Activated CD4-positive, alpha-beta T cell treated with anti-CD3 and anti-CD28 coated beads for 36 hours (primary cell): ENCODE measurements at places on chromosomes 11 and 22. TPM values are rescaled to one million over a fixed set of nuclear protein-coding genes. Genes with fewer than 3 reads are reported as not detected.

GRCh38 chr11:69089258-69089657, 40.5 kb downstream of the TPCN2 start:
- DNase-seq: no peak

- DNase-seq: no peak
Measured at GRCh38 chr22:50131894-50132293, 38.6 kb upstream of the PANX2 start.

DNA sequence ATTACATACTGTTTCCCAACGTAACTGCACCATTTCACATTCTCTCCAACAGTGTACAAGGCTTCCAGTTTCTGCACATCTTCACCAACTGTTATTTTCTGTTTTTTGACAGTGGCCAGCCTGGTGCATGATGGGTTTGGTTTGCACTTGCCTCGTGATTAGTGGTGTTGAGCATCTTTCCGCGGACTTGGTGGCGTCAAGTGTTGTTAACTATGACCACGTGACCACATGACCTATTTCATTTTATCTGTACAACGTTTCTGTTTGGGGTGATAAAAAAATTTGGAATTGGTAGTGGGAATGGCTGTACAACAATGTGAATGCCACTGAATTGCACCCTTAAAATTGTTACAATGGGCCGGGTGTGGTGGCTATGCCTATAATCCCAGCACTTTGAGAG, 2.5 kb upstream of the YPEL1 start:
- DNase-seq: no peak

DNA sequence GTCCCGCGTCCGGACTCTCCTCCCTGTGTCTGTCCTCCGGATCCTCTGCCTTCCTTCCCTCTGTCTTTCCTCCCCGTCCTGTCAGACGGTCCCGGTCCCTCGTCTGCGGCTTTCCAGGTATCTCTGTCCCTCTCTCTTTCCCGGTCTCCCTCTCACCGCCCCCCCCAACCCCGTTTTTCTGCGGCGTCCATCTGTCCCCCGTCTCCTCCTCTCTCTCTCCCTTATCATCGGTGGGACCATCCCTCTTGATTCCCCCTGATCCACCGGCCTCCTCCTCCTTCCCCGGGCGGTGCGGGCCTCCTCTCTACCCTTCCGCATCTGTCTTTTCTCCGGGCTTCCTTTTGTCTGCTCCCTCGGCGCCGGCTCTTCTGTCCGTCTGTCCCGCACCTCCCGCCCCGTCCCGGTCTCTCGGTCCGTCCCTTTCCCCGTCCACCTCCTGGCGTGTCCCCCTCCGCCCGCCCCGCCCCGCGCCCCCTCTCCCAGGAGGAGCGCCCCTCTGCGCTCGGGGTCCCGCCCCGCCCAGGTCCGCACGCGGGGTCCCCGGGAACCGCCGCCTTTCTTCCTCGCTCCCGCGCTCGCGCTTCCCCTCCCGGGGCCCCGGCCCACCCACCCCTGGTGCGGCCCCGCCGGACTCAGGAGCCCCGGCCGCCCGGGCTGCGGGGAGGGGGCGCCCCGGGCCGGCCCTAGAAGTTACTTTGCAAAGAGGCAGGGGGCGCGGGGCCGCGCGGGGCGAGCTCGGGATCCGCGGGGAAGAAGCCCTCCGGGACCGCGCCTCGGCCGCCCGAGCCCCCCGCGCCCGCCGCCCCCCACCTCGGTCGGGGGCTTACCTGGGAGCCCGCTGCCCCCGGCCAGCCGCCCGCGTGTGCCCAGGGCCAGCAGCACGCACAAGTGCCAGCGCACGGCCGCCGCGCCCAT, 568 bp downstream of the SCUBE1 start:
- DNase-seq: no peak

DNA sequence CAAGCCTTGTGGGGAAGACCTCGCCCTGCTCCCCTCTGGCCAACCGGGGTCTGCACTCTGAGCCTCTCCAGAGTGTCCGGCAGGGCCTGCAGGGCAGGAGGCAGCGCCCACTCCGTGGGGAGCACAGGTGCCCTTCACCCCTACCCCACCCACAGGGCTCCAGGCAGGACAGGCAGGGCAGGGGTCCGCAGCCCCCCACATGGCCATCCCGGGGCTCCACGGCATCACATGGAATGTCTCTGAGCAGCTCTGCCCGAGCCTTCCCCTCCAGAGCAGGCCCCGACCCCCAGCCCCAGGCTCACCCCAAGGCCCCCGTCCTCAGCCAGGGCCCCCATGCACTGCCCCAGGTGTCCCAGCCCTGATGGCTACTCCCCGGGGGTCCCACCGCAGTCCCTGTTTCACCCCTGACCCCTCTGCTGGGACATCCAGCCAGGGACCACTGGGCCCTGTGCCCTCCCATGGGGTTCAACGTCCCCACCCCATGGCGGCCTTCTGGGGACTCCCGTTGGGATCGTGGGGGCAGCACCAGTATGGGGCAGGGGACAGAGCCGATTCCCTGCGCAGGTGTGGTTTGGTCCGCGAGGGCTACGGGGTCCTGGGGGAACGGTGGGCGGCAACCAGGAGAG, 77.7 kb downstream of the BRD1 start:
- no peak for DNase-seq

NRGN gene
- total RNA-seq: 13.5 TPM

OR2D2 gene
- 0.32 TPM for total RNA-seq

OR52E1 gene
- total RNA-seq: not detected

SGSM1 gene
- total RNA-seq: 0.11 TPM

VSIG10L2 gene
- not detected for total RNA-seq

CRYBB1 gene
- not detected for total RNA-seq

SLC22A8 gene
- total RNA-seq: not detected

KRTAP5-7 gene
- not detected for total RNA-seq
